ENCODE measurements at places on chromosomes 12 and 14.

DNA sequence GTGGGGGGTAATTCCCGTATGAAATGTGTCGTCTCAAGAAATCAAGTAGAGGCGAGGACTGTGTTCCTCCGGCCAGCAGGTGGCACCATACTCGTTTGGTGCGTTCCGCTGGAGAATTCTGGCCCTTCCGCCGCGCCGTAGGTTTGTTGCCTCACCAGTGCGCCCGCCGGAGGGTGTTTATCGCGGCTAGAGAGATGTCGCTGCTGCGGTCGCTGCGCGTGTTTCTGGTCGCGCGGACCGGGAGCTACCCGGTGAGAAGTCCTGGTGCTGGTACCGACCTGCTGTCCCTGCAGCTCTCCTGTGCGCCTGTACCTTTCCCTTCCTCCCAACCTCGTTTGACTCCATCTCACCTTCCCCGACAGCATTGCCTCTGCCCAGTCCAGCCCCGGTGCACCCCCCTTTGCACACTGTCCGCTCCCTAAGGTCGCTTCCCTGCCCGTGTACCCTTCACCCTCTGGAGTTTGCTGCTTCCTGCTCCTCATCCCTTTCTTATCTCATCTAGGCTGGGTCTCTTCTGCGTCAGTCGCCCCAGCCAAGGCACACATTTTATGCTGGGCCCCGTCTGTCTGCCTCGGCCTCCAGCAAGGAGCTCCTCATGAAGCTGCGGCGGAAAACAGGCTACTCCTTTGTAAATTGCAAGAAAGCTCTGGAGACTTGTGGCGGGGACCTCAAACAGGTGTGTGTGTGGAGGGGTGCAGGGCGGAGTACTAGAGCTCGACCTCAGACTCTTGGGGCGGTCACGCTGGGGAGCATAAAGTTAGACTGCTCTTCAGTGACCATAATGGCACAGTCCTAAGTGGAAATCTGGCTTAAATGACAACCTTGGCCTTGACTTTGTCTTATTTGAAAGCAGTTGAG lies at the start of gene TSFM:
TSS of gene TSFM (plus strand) at position 180 of the 858 bp plus-strand sequence. CDS start at position 195, 15 bp downstream.
- peak; percentile 98 for DNase-seq

DNA sequence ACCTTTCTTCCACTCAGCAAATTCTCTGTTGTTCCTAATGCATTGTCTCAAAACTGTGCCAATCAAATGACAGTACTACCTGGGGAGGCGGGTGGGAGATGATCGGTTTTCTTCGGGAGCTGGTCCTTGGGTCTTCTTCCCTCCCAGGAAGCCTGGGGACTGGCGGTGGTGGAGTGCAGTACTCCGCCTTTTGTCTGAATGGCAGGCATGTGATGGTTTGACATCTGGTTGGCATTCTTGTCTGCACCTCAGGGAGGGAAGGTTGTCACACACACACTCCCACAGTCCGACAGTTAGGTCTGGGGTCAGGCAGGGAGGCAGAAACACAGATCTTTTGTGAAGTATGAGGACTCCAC lies 114.8 kb downstream of the SNAPC1 start:
- no peak for DNase-seq

DNA sequence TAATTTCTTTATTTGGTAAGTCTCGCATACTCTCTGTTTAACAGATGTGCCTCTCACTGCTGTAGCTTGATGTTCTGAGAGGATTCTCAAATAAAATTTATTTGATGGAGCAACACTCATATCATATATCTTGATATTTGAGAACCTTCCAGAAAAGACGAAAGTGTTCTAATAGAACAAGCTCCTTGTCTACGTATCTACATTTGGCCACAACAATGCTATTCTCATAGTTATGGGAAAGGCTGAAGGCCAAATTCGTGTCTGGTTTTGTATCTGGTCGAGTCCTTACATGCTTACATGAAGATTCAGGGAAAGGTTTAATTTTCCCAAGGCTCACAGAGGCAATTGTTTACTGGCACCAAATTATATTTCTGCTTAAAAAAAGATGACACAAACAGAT lies 186.7 kb upstream of the SLC38A2 start:
- DNase-seq, result no peak

DNA sequence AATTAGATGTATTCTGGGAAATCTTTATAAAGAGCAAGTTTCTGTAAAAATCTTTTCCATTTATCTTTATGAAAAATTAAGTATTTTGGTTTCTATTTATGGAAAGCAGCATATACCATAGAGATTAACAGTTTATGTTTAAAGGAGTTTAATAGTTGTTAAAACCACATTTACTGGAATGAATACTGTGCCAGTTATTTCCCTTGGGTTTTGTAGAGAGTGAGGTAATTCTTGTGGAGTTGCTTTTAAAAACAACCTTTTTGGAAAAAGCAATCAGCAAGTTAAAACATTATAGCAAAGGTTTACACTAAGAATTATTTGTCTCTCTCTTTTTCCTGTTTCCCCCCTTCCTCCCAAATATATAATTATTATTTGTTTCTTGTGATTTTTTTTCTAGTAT lies 34.9 kb downstream of the AEBP2 start:
- no peak for DNase-seq

DNA sequence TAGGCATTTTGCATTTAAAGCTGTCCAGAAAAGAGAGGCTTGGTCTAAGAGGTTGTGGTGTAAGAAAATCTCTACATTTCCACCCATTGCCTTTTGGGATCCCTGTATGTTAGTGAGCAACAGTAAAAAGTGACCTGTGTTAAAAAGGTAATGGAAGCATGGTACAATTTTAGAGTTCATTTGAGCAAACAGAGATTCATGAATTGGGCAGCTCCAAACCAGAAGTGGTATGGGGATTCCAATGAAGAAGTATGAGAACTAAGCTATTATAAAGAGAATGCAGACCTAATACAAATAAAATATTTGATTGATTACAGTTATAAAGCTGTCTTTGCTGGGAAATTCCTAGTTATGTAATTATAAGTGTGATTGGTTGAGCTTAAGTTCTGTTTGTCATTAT lies 907.0 kb downstream of the DIO2 start:
- no peak for DNase-seq

DNA sequence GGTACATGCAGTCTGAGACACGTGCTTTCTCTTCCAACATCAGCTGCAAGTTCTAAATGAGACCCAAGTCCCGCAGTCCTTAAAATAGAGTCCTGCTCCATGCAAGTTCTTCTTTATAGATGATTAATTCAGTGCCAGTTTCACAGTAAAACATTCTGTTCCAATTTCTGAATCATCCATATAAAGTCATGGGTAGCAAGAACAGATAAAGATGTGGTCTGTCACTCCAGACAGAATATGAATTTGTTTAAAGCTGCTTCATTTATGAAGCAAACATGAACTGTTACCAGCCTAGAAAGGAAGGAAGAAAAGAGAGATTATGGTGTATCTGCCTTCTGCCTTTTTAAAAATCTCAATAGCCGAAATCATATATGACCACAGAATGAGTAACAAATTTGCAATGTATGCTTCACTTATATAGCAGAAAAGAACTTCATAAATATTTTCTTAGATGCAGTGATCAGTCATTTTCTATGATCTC lies 83.3 kb downstream of the KITLG start:
- no peak for DNase-seq

- no peak for DNase-seq
Measured at GRCh38 chr14:77088219-77088618, 9.8 kb upstream of the CIPC start.

GRCh38 chr12:103865151-103865730 lies 24.2 kb upstream of the NT5DC3 start:
- DNase-seq, result no peak

DNA sequence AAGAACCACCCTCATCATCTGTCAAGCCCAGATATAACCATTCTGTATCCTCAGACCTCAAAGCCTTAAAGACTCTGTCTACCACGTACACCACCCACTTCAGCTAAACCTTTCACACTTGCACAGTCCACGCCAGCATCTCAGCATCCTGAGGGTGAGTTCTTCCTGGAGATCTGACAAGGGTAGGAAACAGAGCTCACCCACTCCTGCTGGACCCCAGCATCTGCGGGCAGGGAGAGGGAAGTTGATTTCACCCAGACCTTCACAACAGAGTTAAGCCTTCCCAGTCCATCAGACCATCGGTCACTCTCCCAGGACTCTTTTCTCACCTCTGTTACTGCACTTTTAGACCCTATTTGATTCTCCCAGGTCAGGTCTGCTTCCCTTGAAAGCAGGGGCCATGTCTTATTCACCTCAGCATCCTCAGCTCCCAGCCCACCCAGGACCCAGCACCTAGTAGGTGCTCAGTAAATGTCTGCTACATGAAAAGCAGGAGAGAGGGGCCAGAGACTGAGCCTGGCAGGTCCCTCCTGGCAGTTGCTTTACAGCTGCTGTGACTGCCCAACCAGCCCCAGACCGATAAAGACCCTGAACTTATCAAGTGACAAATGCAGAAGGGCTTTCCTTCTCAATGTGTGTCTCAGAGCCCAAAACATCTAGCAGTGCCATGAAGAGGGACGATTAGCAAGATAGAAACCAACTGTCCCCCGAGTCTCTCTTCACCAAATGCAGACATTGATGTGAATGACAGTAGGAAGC lies 34.1 kb downstream of the ANO2 start:
- DNase-seq, result no peak

DNA sequence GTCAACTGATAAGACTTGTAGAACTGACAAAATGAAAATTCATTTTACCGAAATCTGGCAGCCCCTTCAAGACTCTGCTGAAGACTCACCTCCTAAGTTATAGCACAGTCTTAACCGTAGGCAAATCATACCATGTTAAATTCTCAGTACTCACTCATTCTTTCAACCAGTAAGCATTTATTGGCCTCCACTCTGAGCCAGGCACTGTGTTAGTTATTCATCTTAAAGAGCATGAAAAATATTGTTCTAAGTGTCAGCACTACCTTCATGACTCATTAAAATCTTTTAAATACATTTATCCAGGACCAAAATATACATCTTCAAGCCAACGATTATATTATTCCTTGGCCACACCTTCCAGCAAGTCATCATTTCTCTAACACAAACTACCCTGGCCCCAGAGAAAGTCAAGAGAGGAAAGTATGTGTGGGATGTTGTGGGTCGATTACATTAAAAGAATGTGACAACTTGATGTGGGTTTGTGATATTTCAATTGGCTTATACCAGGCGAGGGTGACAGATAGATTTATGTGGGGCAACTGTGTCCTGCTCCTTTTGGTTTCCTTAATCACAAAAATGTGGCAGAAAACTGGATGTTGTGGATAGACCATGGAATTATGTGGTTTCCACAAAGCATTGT lies 55.0 kb downstream of the TMEM30B start:
- DNase-seq, result no peak

DNA sequence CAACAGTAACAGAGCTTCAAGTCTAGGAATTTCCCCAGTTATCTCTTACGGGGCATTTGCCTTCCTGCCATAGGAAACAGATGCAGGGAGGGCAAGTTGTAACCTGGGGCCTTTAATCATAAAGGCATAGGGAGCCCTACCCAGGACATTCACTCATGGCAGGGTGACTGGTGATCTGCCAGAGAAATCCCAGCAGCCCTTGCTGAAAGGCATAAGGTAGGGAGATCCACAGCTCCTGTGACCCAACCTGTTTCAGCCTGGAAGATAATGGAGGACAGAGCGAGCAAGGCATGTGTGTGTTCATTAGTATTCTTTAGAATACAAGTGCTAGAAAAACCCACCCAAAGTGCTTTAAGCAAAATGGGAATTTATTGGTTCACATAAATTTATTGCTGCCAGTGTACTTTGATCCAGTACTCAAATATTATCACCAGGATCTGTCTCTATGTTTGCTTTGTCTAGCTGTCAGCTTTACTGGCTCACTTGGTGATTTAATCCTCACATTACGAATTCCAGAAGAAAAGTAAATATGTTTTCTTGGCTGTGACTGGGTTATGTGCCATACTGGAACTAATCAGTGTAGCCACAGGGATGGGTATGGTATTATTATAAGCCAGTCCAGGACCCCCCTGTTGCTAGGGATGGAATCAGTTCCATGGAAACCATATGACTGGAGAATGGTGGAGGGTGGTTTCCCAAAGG lies 21.1 kb upstream of the AKAP6 start:
- no peak for DNase-seq

GRCh38 chr12:131000000-131000486 lies 46.3 kb downstream of the ADGRD1 start:
- no peak for DNase-seq

DNA sequence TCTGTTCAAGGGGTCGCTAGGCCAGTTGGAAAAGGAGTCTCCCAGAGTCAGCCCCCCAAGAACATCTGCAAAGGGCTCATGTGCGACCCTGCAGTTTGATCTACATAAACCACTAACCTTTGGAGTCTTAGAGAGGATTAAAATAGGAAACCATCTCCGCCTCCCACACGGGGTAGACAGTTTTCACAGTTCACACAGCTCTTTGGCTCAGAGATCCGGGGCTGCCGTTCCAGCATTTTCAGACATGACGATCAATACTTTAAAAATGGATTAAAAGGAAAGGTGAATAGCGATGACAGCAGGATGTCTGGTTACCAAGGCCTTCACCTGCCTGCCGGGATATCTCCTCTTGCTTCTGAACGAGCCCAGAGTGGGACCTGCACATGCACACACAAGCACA lies 59.8 kb upstream of the BCL11B start:
- DNase-seq, result no peak

GRCh38 chr12:21350975-21351374 lies 16.3 kb upstream of the SLCO1A2 start:
- no peak for DNase-seq

GRCh38 chr14:30935445-30935844 lies 61.1 kb downstream of the COCH start:
- DNase-seq, result no peak

DNA sequence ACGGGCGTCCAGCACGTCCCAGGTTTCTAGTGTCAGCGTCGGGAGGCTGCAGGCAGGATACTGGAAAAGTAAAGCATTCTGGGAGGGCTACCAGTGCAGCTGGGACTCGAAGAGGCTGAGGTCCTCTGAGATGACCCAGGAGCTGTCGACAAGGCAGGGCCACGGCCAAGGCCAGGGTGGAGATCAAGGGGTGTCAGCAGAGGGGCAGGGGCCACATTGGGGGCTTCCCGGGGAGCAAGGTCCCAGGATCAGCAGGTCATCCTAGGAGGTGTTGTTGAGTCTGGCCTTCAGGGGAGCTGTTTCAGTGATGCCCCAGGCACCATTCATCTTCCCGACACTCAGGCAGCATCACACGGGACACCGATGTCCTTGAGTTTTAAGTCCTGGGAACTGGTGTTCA lies 377.8 kb upstream of the SFSWAP start:
- DNase-seq, result no peak

Measured in ACHN (cell line).